ENCODE measurements at places on chromosomes 5 and 9.
A peak's percentile ranks its signal among the peaks of the same experiment; 100 is the strongest.

DNA sequence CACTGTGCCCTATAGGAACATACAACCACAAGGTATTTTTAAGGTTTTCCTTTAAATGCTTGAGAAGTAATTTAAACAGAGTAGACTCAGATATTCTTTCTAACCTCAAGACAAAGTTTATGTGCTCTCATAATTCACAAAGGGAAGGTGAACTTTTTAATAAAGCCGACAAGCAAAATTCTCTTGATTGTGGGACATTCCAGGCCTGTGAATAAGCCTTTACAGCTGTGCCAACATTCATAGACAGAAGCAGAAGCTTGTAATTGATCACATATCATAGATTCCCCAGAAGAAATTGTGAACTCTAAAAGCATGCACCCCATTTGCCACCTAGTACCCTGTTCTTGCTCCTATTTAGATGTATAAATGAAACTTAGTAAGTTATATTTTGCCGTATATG is 1107.8 kb upstream of the SEMA6A start:
- peak; percentile 18 for DNase-seq

DNA sequence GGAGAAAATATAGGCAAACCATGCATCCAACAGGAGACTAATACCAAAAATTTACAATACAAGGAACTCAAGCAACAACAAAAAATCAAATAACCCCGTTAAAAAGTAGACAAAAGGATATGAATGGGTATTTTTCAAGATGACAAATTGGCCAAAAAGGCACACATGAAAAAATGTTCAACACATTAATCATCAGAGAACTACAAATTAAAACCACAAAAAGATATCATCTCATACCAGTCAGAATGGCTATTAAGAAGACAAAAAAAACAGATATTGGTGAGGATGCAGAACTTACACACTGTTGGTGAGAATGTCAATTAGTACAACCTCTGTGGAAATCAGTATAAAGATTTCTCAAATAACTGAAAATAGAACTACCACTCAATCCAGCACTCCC is 35.0 kb downstream of the TEX10 start:
- peak; percentile 34 for DNase-seq

- DNase-seq = no peak
These were observed at the start of gene FOXE1 for GRCh38 chr9:97853056-97853843. FOXE1 (plus strand) TSS chr9:97853226; CDS start chr9:97853915, 689 bp downstream.

DNA sequence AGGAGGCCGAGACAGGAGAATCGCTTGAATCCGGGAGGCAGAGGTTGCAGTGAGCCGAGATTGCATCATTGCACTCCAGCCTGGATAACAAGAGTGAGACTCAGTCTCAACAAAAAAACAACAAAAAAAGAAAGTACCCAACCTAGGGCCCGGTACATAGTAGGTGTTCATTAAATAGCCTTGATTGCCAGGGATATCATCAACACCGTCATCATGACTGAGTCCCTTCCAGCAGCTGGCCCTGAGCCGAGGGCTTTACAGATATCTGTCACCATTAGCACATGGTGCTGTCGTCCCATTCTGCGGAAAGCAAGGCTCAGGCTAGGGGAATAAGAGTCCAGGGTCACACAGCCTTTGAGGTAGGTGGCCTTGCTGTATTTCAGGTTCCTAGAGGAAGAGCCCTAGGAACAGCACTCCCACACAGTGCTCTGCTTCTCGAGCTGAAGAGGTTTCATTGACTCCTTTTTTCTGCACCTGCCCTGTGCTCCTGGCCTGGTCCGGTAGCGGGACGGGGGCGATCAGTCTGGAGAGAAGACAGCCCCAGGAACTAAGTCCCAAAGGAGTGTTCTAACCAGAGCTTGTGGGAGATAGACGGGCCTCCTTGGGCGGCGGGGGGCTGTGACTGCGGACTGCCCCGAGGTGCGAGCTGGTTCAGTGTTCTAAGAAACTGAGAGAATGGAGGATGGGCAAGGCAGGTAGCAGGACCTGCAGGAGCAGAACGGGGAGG is 48.2 kb downstream of the CXXC5 start:
- DNase-seq = peak; percentile 46

GRCh38 chr5:178143901-178144300 is 9.8 kb downstream of the NHP2 start:
- DNase-seq = no peak

- DNase-seq = no peak
These were observed 1.1 kb downstream of the NFIB start for GRCh38 chr9:14312719-14313377.

DNA sequence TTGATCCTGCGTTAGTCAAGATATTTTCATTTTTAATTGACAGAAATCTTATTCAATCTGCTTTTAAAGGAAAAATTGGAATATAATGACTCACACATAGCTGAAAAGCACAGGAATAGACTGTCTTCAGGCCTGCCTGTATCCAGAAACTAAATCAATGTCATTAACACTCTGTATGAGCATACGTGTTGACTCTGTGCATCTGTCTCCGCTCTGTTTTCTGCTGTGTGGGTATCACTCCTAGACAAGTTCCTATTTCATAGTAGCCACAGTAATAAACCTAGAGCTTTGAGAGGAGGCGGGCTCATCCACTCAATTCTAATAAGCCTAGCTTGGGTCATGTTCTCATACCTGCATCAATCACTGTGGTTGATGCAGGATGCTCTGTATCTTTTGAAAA is 267.6 kb downstream of the KCTD16 start:
- DNase-seq = no peak

- no peak for DNase-seq
These were observed 367.5 kb upstream of the BRINP1 start for GRCh38 chr9:119736491-119737454.

DNA sequence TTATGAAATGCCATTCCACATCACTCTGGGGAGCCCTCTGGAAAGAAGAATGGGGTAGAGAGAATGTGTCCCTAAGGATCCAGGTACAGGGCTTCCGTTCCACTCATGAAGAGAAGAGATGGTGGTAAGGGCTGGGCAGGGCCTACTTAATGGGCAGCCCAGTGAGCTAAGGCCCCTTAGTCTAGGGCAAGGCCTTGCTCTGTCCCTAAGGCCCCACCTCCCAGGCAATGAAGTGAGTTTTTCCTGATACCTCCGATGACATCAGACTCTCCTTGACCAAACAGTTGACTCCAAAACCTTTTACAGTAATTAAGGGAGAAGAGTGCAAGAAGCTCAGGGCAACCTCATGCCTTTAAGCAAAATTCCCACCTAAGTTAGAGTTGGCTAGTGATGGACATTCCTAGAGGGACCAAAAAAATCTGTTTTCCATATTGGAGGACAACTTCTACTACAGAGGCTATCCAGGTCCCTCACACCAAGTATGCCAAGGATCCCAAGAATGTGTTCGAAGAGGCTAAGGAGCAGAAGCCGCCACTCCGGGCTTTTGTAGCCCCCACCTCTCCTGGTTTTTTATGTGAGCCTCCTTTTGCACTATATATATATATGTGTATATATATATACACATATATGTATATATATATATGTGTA is 5.9 kb downstream of the KLF9 start:
- DNase-seq = no peak

DNA sequence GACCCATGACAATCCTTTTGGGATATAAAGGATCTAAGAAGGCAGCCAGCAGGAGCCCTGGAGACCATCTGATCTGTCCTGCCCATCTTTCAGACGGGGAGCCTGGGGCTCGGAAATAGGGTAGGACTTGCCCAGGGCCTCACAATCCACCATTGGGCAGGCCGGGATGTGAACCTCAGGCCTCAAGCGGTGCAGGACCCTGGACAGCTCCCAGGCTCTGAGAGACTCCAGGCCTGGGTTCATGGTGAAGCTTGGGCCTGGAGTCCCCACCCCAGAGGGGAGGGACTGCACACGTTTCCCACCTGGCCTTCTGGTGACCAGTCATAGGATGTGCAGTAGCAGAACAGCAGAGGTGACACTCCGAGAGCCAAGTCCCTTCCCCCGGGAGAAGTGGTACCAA is 36.6 kb upstream of the RAPGEF1 start:
- DNase-seq = no peak

- DNase-seq = no peak
These were observed 1.6 kb upstream of the ARAP3 start for GRCh38 chr5:141683596-141684141.

GRCh38 chr5:96584712-96585111 is 77.5 kb upstream of the CAST start:
- DNase-seq = no peak

DNA sequence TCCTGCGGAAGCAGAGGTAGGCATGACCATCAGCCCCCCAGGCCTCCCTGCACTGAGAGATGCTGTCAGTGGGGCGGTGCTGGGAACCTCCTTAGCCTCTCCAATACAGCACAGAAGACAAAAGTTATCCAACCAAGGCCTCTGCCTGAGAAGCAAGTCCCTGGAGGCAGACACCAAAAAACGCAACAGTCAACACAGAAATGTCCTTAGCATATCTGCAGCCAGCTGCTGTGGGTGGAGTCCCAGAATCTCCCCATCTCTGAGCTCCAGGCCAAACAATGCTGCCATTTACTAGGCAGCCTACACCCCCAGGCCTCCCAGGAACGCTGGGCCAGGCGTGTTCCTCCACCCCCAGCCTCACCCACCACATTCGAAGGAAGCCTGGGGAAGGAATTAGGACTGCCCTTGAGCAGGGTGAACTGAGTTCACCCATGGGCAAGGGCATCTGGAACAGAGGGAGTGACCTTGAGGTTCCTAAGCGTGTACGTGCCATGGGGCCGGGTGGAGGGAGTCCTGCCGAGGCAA is 43.7 kb downstream of the STK10 start:
- DNase-seq = peak; percentile 41

DNA sequence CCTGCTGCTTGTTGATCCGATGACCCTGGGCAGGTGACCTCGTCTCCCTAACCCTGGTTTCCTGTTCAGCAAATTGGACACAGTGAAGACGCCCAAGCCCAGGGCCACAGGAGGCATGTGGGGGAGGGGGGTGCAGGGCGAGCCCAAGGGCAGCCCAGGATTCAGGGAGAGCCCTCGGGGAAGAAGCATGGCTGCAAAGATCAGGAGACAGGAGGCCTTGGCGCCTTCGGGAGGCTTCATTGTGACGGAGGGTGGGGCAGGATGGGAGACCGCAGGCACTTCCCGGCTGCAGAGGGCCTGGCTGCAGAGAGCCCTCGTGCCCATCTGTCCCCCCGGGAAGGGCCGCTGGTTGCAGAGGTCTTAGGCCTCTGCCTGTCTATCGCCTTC is 6.2 kb downstream of the ASS1 start:
- DNase-seq = no peak
